ENCODE measurements at places on chromosomes 11 and 22.

- no peak for DNase-seq
These were observed 162.3 kb downstream of the FBXO7 start for GRCh38 chr22:32636884-32637283.

DNA sequence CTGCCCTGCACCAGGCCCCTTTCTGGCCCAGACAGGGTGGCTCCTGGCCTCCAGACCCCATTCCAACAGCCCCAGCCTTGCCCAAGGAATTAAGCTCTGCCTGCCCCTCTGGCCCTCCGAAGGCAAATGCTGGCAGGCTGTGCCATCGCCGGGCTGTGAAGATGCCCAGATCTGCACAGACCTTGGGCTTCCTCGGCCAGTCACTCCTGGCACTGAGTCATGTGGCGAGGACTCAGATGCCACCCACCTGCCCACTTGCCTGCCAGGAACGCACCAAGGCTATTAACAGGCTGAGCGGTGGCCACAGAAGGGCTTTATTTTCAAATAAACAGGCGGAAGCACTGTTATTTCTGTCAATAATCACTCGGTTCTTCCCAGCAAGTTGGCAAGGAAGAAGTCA, 50.3 kb upstream of the TTLL12 start:
- no peak for DNase-seq

GRCh38 chr22:27480487-27480886, 321.1 kb downstream of the MN1 start:
- no peak for DNase-seq

GRCh38 chr11:29879560-29879959, 137.3 kb downstream of the KCNA4 start:
- DNase-seq = no peak

- DNase-seq = no peak
These were observed 44.9 kb upstream of the VSTM5 start for GRCh38 chr11:93895106-93895862.

GRCh38 chr22:30372915-30373314, 14.3 kb downstream of the RNF215 start:
- no peak for DNase-seq

- no peak for DNase-seq
These were observed 23.5 kb downstream of the MRTFA start for GRCh38 chr22:40613067-40613466.

DNA sequence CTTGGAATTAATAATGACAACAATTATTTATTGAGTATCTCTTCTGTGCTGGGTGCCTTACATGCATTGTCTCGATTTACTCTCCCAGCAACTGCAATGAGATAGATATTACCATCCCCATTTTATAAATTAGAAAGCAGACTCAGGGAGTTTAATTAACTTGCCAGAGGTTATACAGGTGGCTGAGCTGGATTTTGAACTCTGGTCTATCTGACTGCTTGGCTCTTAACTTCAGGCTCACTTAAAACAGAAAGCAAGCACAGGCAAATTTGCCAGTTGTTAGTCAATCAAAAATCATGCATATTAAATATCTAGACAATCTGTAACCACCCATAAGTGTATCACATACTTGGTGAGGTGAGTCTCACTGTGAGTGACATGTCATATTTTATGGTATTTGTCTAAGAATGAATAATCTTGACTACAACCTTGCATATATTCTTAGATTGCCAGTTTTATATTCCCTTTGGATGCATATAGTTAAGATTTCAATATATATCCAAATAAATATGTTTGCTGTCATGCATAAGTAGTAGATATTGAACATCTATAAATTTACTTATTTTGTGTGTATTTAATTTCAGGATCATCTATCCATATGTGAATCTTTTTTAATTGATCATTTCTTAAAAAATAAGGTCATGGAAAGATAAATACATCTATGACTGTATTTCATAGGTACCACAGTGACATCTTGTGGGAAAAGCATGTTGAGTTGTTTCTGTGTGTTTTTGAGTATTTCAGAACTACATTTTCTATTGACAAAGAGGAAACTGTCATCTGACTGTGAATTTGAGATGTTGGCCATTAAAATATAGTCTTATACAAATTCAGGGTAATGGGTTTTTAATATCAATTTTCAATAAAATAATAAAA, 112.0 kb upstream of the ARHGAP42 start:
- no peak for DNase-seq

DNA sequence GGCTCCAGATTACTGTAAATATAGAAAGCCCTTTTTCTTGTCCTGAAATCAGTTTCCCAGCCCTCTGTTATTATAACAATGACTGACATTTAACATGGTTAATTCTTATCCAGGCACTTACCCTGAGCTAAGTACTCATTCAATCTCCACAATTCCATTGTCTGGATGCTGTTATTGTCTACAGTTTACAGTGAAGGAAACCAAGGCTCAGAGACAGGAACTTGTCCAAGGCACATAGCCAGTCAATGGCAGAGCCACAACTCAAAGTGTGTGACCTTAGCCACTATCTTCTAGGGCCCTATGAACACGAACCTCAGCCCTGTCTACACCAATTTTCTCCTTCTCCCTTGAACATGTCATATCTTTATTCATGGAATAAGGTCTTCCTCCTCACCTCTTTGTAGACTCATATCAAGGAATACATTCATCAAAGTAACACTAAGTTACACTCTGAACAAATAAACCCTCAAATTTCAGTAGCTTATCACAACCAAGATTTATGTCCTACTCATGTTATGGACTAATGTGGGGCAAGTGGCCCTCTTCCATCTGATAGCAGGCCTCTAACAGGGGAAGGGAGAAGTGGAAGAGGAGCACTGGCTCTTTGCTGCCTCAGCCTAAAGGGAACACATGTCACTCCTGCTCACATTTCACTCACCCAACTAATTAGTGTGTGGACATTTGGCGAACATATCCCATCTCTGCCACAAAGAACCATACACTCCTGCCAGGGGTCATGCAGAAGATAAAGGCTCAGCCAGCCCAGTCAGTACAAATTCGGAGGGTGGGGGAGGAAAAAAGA, 39.3 kb upstream of the APLNR start:
- DNase-seq = no peak

GRCh38 chr11:78210000-78210608, 21.4 kb downstream of the USP35 start:
- DNase-seq = no peak

- DNase-seq = no peak
These were observed 133.4 kb downstream of the SPON1 start for GRCh38 chr11:14095882-14096281.

GRCh38 chr22:41110968-41111367, 18.6 kb downstream of the EP300 start:
- no peak for DNase-seq

GRCh38 chr11:85595285-85595884, 31.8 kb downstream of the DLG2 start:
- no peak for DNase-seq

DNA sequence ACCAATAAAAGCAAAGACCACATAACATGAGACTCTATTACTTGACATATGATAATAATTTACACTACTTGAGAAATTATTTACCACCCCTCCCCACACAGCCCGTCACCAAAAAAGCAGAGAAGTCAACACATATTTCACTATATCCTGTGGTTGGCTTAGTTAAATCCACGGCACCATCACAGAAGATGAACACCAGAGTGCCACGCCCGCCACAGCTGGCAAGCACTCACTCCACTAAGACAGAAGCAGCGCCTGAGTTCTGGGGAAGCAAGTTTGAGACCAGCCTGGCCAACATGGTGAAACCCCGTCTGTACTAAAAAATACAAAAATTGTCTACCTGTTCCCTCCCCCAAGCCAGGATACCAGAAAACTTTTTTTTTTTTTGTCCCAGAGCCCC, 53.1 kb downstream of the PACSIN2 start:
- DNase-seq = no peak

- no peak for DNase-seq
These were observed 7.5 kb downstream of the FXYD6 start for GRCh38 chr11:117868815-117869561.

DNA sequence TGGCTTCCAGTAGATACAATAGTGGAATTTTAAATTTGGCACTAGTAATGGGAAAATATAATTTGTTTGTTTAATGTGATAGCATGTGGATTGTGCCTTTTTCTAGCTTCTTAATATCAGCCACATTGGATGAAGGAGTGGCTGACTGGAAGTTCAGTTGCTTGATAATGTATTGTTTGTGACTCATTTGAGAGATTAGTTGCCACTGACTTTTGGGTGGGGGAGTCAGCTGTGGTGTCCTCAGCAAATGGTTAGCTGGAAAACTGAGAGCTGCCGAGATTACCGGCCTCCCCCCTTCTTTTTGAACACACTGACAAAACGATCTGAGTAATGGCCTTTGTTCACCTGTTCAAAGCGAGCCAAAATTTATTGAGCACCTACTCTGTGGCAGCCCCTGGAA, 5.5 kb downstream of the JAM3 start:
- DNase-seq = no peak

DNA sequence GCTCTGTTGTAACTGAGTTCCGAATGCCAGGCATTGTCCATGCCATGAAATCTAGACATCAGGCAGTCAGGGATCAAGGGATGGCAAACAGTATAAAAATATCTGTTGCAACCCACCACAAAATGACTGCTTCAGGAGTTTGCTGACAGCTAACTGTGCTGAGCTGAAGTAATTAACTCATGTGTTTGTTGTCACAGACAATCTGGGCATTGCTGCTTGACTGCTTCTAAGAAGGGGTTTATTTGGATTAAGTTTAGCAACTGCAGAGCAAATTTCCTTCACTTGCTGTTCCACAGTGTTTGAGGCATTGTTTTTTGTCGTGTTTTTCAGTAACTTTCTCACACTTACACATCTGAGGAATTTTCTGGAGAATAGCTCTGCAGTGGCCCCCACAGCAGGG, 30.4 kb downstream of the BSX start:
- no peak for DNase-seq

DNA sequence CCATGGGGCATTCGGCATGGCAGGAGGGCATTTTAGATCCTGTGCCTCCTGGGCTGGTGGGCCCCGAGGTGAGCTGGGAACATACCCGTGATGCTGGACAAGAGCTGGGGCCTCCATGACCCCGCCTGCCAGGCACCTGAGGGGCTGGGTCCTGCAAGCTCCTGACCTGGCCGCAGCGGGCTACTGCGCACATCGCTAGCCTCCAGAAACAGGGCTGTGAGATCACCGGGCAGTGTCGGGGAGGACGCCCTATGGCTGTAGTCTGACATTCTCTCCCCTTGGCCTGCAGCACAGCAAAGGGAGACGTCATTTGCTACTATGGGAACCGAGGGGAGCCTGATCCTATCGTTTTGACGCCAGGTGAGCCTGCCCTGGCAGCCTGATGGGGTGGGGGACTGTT, 24.4 kb upstream of the DGCR8 start:
- no peak for DNase-seq

GRCh38 chr11:1317432-1317831, 8.0 kb upstream of the TOLLIP start:
- DNase-seq = no peak

GRCh38 chr11:74233683-74234082, 62.6 kb downstream of the PPME1 start:
- DNase-seq = no peak

DNA sequence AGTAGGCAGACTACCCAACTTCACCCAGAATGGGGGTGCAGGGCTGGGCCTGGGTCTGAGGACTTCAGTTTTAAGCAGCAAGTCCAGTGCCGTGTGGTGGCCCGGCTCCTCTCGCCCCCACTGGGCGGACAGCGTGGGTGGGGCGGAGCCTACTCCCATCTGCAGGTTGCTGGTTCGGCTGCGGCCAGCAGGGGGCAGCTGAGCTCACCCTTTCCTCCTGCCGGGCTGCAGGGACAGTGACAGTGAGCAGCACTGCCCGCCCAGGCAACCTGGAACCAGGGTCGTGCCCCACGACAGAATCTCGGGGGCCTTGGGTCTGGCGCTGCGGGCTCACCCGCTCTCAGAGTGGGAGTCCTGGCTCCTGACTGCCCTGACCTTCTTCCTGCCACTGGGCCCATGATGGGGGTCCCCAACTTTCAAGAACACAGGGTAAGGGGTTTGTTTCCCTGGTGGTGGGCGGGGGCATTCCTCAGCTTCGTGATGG, 6.2 kb upstream of the NEAT1 start:
- DNase-seq = peak; percentile 88

GRCh38 chr11:44529895-44530412, 35.5 kb upstream of the CD82 start:
- no peak for DNase-seq

DNA sequence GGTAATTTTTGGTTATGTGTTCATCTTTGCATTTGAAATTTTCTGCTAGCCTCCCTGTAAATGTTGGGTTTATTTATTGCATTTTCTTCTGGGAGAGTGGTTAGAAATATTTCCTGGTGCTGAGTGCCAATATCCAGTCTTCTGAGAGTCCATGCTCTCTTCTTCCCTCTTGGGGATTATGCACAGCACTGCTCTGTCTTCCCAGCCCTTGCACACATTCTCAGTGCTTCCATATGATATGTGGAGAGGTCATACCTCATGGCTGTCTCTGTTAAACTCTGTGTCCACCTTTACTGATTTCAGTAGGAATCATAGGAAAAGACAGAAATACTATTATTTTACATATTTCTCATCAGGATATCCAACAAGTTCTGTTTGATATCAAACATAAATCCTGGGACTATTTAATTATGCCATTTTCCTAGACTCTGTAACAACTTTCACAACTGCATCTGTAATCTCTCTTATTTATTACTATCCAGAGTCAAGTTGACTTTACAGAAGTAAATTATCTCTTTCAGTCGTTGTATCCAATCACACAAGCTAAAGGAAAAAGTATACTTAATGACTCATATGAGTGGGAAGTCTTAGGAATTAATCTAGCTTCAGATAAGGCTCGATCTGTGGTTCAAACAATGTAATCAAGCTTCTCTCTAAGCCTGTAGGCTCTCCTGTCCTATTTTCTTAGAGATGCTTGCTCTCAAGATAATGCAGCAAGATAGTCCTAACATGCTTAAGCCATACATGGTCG, 2.7 kb upstream of the NXPE1 start:
- DNase-seq = no peak

DNA sequence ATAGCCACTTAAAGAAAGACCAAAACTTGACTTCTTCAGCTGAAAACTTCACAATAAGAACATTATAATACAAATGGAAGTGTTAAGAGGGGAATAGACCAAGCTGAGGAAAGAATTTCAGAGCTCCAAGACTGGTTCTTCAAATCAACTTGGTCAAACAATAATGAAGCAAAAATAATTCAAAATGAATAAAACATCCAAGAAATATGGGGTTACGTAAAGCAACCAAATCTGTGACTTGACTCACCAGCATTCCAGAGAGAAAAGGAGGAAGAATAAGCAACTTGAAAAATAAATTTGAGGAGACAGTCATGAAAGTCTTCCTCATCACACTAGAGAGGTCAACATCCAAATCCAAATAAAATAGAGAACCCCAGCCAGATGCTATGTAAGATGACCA, 31.4 kb downstream of the XKR3 start:
- no peak for DNase-seq

- DNase-seq = no peak
These were observed 2.9 kb upstream of the VSIG10L2 start for GRCh38 chr11:125942771-125943428.

Data from stimulated activated CD4-positive, alpha-beta T cell treated with anti-CD3 and anti-CD28 coated beads, Interleukin-1b, Interleukin-23, amount 100 ng/mL, for 4 hours (primary cell).